ENCODE measurements at places on chromosomes 16 and 17.

DNA sequence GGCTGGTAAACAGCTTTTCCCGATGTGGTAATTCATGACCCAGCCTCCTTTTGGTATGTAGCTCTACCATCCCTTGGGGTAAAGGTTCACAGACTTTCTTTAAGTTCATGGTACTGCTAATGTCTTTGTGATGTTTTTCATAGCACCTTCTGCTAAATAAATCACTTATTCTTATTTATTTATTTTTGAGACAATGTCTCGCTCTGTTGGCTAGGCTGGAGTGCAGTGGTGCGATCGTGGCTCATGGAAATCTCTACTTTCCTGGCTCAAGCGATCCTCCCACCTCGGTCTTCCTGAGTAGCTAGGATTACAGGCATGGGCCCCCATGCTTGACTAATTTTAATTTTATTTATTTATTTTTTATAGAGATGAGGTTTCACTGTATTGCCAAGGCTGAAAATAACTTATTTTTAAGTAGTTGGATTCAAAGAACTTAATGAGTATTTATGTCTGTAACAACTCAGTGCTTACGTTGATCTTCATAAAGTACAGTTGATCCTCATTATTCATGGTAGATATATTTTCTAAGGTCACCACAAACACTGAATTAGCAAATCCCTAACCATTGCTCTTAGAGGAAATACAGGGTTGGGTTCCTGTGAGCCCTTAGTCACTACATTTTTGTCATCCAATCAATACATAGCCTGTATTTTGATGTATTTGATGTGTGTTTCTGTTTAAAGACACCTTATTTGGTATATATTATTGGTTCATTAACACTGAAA, 97.1 kb downstream of the SHISA9 start:
- no peak for DNase-seq

GRCh38 chr17:9973669-9974447, 68.8 kb upstream of the RCVRN start:
- DNase-seq: no peak

- DNase-seq: no peak
Measured at GRCh38 chr17:7932949-7933348, 943 bp downstream of the CNTROB start.

GRCh38 chr16:27839419-27839818, 224.1 kb downstream of the GSG1L start:
- DNase-seq: no peak

DNA sequence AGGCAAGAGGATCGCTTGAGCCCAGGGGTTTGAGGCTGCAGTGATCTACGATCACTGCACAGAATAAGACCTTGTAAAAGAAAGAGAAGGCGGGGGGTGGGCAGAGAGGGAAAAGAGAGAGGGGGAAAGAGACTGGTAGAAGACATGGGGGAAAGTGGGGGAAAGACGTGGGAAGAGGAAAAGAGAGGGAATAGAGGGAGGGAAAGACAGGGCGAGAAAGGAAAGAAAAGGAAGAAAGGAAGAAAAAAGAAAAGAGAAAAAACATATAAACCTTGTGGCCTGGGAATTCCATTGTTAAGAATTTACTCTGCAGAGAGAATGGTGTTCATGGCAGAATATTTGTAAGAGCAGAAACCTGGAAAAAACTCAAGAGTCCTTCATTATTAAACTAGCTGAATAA, 120.4 kb downstream of the RMI2 start:
- DNase-seq: no peak

GRCh38 chr16:16989368-16989767, 481.4 kb downstream of the XYLT1 start:
- DNase-seq: peak; percentile 37

DNA sequence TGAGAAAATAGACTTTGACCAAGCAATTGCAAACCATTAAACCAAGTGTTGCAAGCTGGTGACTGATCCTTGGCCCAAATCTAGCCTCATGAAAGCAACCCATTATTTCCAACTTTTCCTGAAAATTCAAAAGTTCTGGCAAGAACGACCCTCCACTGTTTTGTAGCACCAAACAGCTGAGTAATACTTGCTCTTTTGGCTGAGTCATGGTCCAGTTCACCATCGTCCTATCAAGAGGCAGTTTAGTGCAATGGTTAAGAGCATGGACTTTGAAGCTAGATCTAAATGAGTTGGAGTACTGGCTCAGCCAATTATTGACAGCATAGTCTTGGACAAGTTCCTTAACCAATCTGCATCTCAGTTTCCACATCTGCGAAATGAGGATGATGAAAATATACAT, 31.3 kb downstream of the SCNN1G start:
- no peak for DNase-seq

DNA sequence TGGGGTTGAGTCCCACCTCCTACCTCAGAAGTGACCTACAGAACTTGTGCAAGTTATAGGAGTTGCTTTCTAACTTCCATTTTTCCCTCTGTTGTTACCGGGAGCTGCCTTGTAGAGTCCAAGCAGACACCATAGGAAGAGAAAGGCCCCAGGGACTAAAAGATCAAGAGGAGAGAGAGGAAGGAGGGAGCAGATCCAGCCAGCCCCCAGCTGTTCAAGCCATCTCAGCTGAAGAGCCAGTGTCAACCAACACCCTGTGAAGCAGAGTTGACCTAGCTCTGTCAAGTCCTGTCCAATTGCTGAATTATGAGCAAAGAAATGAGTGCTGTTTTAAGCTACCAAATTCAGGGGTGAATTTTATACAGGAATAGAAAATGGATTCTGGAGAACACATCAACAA, 34.9 kb upstream of the CACNG4 start:
- no peak for DNase-seq

Measured in left hindlimb (tissue), 1 donor.